ENCODE measurements at places on chromosomes 11 and 22. TPM values are rescaled to one million over a fixed set of nuclear protein-coding genes. Genes with fewer than 3 reads are reported as not detected.

DNA sequence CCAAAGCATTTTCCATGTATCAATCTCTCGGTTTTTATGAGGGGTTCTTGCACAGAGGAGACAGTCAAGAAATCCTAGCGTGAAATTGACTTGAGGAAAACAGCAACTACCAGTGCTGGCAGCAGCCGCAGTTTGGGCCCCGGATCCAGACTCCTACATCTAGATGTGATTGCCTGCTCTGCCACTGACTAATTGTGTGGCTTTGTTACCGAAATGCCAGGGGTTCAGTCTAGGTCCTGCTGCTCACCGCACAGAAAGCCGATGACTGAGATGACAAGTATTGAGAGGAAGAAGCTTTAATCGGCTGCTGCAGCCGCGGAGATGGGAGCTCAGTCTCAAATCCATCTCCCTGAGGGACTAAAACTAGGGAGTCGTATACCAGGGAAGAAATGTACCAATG, 8.2 kb upstream of the GLB1L3 start:
- DNase-seq, result no peak

DNA sequence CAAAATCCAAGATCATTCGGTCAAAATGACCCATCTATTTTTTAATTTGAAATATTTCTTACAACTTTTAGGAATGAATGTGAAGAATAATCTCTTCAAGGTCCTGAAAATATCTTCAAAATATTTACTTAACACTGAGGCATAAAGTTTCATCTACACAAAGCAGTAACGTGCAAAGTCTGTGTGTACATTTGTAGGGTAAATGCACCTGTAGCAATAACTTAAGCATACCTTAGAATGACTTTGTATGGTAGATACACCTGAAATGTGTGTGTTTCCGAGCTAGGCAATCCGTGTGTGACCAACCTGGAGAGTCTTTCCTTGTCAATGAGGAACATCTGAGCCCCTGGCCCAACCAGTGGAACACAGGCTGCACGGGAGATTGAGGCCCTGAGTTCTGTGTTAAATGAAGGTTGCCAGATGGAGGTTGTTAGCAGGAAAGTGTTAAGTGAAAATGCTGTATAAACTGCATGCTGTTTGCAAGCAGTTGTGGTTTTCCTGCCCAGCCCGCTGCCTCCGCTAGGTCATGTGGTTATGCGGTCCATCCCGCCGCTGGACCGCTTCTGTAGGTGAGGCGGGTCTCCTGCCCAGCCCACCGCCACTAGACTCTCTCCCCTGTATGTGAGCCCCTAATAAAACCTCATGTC, 7.6 kb upstream of the CTR9 start:
- DNase-seq, result no peak

LGALS12 gene
- 0.14 TPM for polyA plus RNA-seq

DNA sequence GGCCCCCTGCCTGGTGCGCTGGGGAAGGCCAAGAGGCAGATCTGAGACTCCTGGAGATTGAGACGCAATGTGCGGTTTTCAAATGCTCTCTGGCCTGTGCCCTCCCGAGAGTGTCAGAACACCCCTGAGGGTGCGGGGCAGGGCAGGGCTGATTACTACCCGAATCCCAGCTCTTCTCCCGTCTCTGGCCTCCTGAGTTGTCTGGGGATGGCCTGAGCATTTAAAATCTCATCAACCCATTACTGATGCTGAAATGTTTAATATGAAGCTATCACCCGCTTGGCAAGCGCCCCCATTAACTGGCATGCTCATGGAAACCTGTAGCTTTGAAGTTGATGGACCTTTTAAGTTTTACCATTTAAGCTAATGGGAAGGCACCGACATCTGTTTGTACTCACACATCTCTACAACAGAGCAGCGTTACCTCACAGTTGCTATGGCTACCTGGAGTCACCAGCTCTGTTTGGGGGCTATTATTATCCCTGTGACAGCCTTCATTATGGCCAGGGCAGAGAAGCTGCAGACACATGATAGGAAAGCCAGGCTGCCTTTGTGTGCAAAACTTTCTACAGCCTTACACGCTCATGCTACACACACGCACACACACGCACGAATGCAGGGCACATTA, 3.6 kb upstream of the MB start:
- DNase-seq, result no peak

CCDC73 gene
- polyA plus RNA-seq, result 0.69 TPM

PGA5 gene
- not detected for polyA plus RNA-seq

DNA sequence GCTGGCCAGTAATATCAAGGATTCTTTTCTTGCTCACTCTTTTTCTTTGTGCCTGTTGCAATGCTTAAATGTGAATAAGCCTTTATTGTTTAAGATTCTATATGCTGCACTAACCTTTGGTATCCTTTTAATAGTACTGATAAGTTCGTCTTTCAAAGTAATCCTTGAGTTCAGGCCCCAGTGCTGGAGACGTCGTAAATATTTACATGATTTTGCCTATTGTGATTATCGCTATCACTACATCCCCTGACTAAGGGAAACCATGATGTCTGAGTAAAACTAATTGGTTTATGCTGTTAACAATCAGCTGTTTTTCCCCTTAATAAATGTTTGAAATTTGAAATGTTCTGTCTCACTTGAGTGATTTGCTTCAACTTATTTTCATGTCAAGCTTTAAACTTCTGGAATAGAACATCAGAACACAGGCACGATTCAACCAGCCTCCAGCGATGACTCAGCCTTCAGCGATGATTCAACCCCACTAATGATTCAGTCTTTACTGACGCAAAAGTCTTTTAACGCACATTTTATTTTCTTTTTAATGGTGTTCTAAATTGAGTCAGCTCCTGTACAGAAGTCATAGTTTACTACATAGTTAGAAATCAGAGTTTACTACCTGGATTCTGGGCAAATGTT, 3.9 kb downstream of the HTATIP2 start:
- DNase-seq, result no peak

FGF4 gene
- 0.03 TPM for polyA plus RNA-seq

F2 gene
- 0.70 TPM for polyA plus RNA-seq

PRG3 gene
- 0.66 TPM for polyA plus RNA-seq

DNA sequence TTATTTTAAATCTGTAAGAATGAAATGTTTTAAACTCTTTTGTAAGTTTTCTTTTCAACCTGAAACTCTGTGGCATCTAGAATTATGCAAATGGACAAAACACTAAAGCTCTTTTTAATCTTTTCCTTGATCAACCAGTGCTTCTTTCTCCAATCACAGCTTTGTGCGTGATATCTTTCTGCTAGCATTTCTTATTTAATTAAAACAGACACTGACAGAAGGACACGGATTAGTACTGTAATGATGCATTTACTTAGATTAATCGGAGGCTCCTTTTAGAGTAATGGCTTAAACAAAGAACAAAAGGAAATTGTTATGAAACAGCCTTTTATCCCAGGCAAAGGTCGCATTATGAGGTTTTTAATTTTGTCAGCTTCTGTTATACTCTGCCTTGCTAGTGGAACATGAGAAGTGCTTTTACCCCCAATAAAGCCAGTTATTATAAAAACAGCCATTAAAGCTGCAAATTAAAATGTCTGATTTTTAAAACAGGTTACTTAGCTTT, 48.5 kb upstream of the SOX6 start:
- no peak for DNase-seq

ASCL2 gene
- polyA plus RNA-seq, result 4.5 TPM

- no peak for DNase-seq
These were observed 10.0 kb upstream of the MYRF start for GRCh38 chr11:61742391-61742790.

DNA sequence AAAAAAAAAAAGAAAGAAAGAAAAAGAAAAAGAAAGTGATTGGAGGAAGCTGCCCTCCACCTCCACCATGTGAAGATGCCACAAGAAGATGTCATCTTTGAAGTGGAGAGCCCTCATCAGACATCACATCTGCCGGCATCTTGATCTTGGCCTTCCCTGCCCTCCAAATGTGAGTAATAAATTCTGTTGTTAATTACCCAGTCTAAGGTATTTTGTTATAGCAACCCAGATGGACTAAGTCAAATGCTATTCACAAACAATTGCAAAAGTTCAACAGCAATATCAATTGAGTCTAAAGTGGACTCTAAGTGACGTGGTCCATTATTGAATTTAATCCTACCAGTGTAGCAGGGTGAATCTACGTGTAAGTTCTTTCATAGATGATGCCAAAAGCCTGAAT, 55.9 kb upstream of the NUP160 start:
- DNase-seq, result no peak

GRCh38 chr11:8826139-8826786, 84.7 kb upstream of the AKIP1 start:
- DNase-seq, result no peak

DNA sequence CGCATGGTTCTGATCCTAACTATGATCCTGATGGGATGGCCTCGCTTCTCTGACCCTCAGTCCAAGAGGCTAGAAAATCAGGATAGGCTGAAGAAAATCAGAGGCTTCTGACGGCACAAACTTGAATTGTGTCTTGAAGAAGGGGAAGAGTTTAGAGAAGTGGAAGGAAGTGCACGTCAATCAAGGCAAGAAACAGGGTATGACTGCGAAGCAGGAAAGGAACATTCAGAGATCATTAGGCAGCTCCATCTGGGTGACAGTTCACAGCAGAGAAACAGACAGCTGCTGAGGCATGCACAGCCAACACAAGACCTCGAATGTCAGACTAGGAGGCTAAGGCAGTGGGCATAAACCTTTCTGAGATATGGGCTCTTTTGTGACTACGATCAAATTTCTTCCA, 29.3 kb downstream of the CLPB start:
- DNase-seq, result no peak

DNA sequence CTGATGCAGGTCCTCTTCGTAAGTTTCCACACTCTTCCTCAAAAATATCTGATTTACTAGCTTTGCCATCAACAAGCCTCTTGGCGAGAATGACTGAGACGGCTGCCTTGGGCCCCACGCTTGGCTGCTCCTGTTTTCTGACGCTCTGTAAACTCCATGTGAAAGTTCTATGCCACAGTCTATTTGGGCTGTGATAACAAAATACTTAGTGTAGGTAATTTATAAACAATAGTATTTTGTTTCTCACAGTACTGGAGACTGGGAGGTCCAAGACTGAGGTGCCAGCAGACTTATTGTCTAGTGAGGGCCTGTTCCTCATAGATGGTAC, 123.2 kb upstream of the SORL1-AS1 start:
- DNase-seq, result no peak

APOBEC3A gene
- polyA plus RNA-seq, result not detected

DNA sequence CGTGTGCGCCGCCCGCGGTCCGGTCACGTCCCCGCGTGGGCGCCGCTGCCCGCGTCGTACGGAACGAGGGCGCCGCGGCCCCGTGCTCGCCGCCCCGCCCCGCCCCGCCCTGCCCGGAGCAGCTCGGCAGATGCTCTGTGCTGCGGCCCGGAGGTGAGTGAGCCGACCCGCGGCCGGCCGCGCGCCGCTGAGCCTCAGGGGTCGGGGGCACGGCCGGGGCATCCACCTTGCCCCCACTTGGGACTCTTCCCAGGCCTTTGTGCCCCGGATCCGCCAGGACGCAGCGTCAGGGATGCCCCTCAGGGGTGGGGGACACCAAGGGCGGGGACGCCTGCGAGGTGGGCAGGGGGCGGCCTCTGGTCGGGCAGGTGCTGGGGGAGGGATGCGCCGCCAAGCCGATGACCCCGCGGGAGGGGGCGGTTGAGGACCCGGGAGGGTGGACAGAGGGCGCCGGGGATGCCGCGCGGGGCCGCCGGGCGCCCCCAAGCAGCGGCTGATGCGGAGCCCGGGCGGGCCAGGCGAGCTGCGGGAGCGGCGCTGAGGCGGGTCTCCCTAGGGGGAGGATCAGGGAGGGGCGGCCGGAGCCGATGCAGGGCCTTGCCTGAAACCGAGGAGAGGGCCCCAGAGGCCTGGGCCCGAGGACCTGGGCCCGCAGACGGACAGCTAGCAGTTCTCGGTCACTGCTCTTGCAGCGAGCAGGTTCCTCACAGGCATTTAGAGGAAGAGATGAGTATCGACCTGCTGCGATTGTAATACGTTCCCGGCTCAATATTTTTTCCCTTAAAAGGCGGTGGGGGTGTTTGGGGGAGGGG, at the start of gene GNAZ:
Gene GNAZ, plus strand, starts transcription at position 102 of the 812 bp plus-strand sequence. CDS start 25,177 bp downstream, outside the sequence.
- DNase-seq, result no peak

- DNase-seq, result no peak
These were observed 9.8 kb upstream of the POU2AF1 start for GRCh38 chr11:111388842-111389241.

KDM4E gene
- polyA plus RNA-seq, result 0.12 TPM

DNA sequence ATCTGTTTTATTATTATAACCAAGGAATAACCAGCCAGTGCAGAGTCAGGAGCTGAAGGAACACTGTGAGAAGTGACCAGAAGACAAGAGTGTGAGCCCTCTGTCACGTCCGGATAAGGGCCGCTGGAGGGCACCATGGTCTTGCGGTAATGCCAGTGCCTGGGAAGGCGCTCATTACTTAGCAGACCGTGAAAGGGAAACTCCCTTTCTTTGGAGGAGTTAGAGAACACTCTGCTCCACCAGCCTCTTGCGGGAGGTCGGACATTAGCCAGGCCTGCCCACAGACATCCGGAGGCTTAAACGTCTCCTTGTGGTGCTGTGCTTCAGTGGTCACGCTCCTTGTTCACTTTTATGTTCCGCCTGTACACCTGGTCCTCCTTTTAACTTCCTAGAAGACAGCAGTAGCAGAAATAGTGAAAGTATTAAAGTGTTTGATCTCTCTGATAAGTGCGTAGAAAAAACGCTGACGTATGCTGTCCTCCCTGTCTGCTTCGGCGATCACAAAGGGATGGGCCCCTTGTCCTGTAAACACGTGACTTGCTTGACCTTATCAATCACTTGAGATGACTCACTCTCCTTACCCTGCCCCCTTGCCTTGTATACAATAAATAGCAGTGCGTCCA, 120.6 kb upstream of the LMO1 start:
- peak; percentile 27 for DNase-seq

DNA sequence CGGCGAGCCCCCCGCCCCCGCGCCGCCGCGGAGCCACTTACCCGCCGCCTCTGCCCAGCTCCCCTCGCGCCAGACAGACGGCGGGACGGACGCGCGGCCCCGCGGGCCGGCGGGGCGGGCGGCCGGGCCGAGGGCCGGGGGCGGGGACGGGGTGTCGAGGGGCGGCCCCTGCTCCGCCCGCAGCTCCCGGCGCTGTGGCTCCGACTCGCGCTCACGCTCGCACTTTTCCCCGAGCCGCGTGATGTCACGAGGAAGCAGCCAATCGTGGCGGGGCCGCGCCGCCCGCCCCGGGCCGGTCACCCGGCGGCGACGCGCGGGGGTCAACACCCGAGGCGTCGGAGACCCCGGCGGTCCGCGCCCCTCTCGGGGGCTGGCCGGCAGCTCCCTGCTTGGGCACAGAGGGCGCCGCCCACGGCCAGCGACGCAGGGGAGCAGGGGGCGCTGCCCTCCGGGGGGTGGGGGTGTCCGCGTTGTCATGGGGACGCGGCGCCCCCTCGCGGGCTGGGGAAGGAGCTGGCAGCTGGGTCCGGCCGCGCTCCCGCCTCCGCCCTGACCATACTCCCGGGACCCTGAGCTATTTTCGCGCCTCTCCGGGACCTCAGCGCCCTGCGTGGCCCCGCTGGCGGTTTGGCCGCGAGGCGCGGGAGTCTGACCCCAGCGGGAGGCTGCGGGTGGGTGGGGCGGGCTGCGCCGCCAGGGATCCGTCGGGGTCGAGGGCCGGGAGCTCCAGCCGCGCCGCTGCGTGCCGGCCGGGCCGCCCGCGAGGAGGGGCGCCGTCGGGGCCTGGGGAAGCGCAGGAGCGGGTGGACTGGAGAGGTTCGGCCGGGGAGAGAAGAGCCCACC, at the start of gene CHRM4:
Gene CHRM4, minus strand, starts transcription at position 199 of the 843 bp plus-strand sequence. CDS start 5,219 bp downstream, outside the sequence.
- DNase-seq, result no peak

Data from right renal pelvis (tissue), 4 donors.